ENCODE measurements at places on chromosomes 12 and 14.

- no peaks in the 10 kb centered on the region for H3K4me1 ChIP-seq
- DNase-seq: no peak
- H3K4me3 ChIP-seq: no peak overlapping the region
- H3K27me3 ChIP-seq: no peaks in the 10 kb centered on the region
These were observed 245.7 kb downstream of the CEP128 start for GRCh38 chr14:80695869-80696268.

DNA sequence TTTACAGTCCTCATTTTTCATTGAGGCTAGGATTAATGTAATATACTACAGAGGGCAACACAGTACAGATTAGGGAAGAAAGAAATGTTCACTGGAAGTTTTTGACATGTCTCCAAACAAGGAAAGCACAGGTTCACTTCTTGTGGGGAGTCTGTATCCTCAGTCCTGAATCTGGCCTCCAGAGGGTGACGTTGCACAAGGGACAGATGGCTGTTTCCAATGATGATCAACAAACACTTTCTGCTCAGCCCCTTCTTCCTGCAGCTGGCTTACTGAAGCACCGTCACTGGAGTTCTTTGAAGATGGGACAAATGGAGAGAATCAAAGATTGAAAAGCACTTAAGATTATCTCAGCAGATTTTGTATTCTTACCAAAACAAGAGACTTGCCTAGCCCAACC, 123.3 kb upstream of the OR4E1 start:
- no peaks in the 10 kb centered on the region for H3K27me3 ChIP-seq
- DNase-seq: no peak
- H3K4me3 ChIP-seq: no peak overlapping the region
- no peak overlapping the region for H3K27ac ChIP-seq
- no peaks in the 10 kb centered on the region for H3K4me1 ChIP-seq
- no peaks in the 10 kb centered on the region for H3K36me3 ChIP-seq

- no peak overlapping the region for H3K27ac ChIP-seq
- no peaks in the 10 kb centered on the region for H3K27me3 ChIP-seq
- no peaks in the 10 kb centered on the region for H3K4me1 ChIP-seq
- no peaks in the 10 kb centered on the region for H3K36me3 ChIP-seq
- H3K4me3 ChIP-seq: no peak overlapping the region
These were observed 1.1 kb upstream of the CATSPERB start for GRCh38 chr14:91732859-91733477.

GRCh38 chr14:100471441-100472093, 115.7 kb downstream of the BEGAIN start:
- no peak overlapping the region for H3K27ac ChIP-seq
- H3K4me1 ChIP-seq: peaks cover 56% of the 10 kb centered on the region
- no peaks in the 10 kb centered on the region for H3K27me3 ChIP-seq
- H3K36me3 ChIP-seq: no peaks in the 10 kb centered on the region

DNA sequence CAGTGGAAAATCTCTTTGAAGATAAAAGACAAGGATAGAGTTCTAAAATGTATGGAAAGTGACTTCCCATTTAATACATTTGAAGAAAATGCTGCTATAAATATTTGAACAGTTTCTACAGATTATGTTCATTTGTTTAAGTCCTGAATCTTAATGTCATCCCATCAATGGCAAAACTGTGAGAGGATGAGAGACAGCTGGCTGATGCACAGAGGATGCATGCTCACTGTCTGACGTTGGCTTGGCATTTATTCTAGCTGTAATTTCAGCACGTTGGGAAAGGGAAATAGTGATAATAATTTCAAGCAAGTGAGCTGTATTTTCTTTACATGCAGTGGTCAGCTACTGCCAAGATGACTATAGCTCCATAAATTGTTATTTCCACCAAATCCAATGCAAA, 40.5 kb downstream of the PPFIA2 start:
- H3K27me3 ChIP-seq: no peaks in the 10 kb centered on the region
- no peak overlapping the region for H3K27ac ChIP-seq
- no peak for DNase-seq
- H3K36me3 ChIP-seq: no peaks in the 10 kb centered on the region
- H3K4me3 ChIP-seq: no peak overlapping the region
- H3K4me1 ChIP-seq: no peaks in the 10 kb centered on the region
